ENCODE measurements at places on chromosomes 1 and 21. TPM values are rescaled to one million over a fixed set of nuclear protein-coding genes. Genes with fewer than 3 reads are reported as not detected.

GRCh38 chr1:58726581-58726980, 26.7 kb upstream of the MYSM1 start:
- H3K4me1 ChIP-seq = peaks cover 12% of the 10 kb centered on the region

DNA sequence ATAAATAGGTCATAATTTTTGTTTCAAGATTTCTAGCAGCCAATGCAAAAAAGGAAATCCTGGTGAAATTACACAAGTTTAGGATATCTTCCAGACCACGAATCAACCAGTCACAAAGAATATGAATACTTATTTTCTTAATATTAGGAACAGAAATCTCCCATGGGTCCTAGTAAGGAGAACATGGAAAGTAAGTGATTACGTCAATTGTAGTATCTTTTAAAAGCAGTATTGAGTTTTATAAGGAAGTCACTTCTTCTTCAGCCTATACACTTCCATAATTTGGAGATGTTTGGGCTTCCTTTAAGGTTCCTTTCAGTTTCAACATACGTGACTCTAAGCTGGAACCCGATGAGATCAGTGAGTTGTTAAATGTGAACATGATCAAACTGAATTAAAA, 534.5 kb downstream of the USP25 start:
- no peaks in the 10 kb centered on the region for H3K4me1 ChIP-seq
- H3K36me3 ChIP-seq = no peaks in the 10 kb centered on the region
- no peaks in the 10 kb centered on the region for H3K27me3 ChIP-seq
- no peak for DNase-seq
- H3K27ac ChIP-seq = no peak overlapping the region
- H3K4me3 ChIP-seq = no peak overlapping the region

The PAQR6 gene
- 2.8 TPM for total RNA-seq

The MASP2 gene
- total RNA-seq = not detected

The CDA gene
- 1.7 TPM for total RNA-seq

The DCST1 gene
- not detected for total RNA-seq
